ENCODE measurements at places on chromosomes 7 and 10. TPM values are rescaled to one million over a fixed set of nuclear protein-coding genes. Genes with fewer than 3 reads are reported as not detected.

DNA sequence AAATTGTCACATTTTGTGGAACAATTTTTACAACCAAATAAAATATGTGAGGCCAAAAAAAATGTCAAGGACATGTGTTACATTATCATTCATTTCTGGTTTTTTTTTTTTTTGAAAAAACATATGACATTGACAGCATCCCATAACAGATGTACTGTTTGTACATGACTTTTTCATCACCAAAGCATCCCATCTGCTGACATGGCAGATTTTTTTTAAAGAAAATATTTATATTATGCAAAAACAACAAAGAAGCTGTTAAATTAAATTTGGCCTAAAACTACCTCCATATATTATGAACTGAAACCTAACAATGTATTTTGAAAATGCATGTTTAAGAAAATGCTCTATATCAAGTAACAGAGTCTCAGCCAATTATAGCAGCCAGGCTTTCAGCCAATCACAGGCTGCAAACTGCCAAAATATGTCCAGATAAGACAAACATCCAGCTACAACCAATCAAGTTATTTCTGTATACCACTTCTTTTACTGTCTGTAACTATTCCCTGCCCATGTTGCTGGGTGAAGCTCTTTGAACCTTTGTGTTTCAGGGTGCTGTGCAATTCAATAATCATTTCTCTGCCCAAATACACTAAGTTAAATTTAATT lies 1111.8 kb downstream of the GRM8 start:
- no peak for DNase-seq

- no peak for DNase-seq
These were observed 19.2 kb downstream of the TMEM270 start for GRCh38 chr7:73879977-73880681.

DNA sequence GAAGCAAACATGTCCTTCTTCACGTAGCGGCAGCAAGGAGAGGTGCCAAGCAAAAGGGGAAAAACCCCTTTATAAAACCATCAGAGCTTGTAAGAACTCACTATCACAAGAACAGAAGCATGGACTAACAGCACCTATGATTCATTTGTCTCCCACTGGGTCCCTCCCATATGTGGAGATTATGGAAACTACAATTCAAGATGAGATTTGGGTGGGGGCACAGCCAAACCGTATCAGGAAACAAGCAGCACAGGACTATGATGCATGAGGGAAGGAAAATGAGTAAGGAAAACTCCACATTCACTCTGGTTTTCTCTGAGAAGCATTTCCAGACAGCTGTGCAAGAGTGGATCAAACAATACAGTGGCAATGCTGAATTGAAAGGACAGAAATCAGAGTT lies 81.6 kb downstream of the RSU1 start:
- DNase-seq, result no peak

Gene HOXA11
- total RNA-seq, result not detected

GRCh38 chr7:132751244-132751647 lies 175.0 kb upstream of the PLXNA4 start:
- DNase-seq, result no peak

Gene KIAA1549
- total RNA-seq, result 1.3 TPM

GRCh38 chr7:128036226-128036940 lies 5.1 kb upstream of the LRRC4 start:
- no peak for DNase-seq

DNA sequence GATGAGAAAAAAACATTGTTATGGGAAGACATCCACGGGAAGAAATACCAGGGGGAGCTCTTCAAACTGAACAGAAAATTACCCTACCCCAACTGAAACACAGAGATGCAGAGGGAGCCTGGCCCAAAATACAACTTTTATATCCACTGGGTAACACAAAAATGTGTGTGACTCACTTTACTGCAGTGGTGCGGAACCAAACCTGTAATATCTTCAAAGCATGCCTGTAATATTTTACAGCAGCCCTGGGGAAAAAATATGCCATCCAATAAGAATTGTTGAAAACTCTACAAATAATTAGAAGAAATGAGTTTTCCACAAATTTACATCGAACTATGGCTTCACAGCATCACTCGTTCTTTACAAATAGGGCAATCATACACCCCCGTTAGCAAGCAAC lies 49.8 kb upstream of the SRRM3 start:
- no peak for DNase-seq

All from ovary (tissue), 10 donors.